ENCODE measurements at places on chromosomes 2 and 18.
A peak's percentile ranks its signal among the peaks of the same experiment; 100 is the strongest.

- no peak for DNase-seq
Observed at GRCh38 chr2:200338692-200339091, 32.2 kb downstream of the SPATS2L start.

GRCh38 chr2:69817729-69818501, 11.5 kb upstream of the GMCL1 start:
- no peak for DNase-seq

DNA sequence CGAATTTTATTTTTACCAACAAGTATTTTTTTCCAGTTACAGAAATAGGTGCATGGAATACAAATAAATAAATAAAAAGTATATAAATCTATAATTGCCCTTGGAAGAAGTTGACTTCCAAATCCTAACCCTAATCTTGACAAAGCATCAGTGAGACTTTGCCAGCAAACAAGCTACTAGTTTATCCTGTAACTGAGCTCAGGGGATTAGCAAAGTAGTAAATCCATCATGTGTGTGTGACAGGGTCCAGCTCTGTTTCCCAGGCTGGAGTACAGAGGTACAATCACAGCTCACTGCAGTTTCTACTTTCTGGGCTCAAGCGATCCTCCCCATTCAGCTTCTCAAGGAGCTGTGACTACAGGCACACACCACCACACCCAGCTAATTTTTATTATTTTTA, 948.0 kb upstream of the CNTNAP5 start:
- no peak for DNase-seq

- DNase-seq: no peak
Observed at GRCh38 chr2:156333274-156333950, 891 bp upstream of the NR4A2 start.

GRCh38 chr2:172842511-172843265, 107.0 kb downstream of the RAPGEF4 start:
- DNase-seq: no peak

DNA sequence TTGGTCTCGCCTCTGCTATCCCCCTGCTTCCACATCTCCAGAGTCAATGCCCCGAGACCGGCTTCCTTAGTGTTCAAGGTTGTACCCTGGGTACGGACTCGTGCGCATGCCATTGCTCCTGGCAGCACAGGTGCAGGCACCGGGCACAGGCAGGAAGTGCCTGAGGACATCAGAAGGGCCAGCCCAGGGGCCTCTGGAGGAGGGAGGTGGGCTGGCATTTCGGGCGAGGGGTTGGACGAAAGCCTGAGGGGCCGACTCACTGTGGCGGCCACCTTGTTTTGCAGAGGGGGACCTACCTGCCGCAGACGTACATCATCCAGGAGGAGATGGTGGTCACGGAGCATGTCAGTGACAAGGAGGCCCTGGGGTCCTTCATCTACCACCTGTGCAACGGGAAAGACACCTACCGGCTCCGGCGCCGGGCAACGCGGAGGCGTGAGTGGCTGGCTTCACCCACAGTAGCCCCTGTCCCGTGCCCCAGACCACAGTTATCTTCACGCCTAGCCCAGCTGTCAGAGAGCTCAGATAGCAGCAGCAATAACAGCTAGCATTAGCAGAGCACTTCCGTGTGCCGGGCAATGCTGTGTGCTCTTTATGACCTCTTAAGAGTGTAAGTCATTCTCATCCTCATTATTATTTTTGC, 12.5 kb downstream of the ITM2C start:
- no peak for DNase-seq

DNA sequence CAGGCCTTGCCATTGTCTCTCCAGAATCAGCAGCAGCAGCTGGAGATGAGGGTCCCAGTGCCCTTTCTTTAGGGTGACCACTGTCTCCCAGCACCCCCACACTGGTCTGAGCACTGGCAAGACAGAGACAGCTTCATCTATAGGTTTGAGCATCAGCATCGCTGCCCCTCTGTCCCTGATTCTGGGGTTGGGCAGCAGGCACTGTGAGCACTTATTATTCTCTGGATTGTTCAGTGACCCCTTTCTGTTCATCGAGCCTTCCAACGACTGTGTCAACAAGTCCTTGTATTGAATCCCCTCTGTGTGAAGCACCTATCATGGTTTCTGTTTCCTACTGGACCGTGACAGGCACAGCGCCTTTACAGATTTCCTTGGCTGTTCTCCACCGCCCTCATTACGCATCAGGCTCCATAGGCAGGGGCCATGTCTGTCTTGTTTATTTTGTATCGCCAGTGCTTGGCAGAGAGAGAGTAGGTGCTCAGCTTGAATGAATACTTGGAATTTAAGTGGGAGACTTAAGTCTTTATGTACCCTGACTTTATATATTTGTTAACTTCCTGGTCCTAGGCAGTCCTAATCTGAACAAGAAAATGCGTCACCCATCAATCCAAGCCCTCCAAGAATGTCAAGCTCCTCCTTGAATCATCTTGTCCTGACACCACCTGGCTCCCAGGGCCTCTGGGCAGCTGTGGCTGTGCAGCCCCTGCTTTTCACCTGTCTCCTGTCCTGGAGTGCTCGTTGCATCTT, 11.4 kb downstream of the MALL start:
- DNase-seq: no peak

GRCh38 chr2:85907671-85908157, 18.9 kb upstream of the ST3GAL5 start:
- DNase-seq: no peak

DNA sequence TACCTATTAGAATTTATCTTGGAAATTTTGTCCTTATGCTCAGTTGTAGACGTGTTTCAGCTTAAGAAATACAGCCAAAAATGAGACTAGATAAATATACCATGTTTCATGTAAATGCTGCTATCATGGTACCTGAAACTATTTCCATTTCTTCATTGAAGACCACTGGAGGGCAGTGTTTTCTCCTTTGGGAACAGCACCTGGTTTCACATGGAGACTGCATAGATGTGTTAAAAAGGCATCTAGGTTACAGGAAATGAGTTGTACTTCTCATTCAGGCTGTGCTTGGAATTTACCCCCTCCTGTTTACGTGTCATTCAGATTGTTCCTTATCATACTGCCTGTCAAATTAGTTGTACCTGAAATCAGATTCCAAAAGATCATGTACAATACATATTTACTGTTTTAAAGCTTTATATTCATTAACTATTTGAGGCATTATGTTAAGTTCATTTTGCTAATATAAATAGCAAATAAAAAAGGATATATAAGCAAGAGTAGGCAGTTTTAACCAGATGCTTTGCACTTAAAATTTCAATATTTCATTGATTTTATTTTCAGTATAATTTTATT, 57.3 kb upstream of the PSMD14 start:
- no peak for DNase-seq

DNA sequence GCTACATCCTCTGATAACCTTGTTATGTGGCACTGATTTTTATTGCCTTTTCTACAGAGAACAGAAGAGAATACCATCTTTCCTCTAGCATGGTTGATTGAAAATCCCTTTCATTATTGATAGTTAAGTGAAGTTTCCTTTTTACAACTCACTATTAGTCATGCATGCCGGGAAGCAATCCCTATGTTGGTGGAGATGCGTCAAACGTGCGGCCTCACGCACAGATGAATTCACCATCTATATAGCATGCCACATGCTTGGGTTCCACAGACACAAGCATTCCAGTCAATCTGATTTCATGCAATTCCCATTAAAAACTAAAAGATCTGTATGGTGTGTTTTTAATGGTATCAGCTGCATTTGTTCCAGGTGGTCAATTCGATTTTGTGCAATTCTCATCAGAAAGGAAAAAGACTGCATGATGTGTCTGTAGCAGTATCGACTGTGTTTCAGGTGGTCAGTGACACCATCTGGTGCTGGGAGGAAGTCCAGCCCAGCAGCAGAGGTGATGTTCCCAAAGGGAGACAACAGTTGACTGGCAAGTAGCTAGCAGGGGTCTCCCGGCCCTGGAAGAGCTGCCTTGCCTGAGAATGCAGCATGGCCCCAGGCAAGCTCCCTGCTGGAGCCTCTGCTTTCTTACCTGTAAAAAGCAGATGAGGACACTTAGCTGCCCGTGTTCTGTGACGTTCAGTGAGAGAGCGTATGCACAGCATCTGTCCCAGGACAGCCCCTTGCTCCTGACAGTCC, 151.3 kb upstream of the NCK2 start:
- no peak for DNase-seq

DNA sequence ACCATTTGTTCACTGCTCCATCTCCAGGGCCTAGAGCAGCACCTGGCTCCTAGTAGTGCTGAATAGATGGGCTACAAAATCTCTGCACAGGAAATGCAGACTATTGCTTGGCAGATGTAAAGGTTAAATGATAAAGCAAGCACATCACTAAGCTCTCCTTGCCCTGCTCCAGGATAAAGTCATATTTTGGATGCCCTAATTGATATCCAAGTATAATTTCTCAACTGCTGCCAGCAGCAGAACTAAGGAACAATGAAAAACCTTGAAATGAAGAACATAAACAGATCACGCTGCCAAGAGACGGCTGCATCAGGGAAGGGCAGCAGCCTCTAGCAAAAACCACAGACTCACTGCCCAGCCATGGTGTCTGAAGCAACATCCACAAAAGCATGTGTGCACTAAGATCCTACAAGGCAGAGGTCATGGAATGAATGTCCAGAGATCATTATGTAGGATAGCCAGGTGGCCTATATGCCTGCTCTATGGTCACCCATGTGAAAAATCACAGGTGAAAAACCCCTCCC, 134.7 kb downstream of the TMEM163 start:
- DNase-seq: no peak

DNA sequence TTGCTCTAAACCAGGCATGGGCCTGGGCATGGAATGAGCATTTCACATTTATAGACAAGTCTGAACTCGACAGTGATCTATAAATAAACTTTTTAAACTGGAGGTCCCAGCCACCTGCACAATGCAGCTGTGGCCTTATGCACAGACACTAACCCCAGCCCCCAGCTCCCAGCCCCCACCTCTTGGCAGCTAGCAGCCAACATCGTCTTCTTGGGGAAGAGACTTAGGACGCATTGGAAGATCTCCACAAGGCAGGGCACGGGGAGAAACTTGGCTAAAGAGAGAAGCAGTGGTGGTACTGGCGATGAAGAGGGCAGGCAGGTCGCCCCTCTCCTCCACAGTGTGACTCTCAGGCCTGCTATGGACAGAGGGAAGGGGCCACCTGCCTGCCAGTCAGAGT, 213.2 kb downstream of the ANAPC1 start:
- no peak for DNase-seq

DNA sequence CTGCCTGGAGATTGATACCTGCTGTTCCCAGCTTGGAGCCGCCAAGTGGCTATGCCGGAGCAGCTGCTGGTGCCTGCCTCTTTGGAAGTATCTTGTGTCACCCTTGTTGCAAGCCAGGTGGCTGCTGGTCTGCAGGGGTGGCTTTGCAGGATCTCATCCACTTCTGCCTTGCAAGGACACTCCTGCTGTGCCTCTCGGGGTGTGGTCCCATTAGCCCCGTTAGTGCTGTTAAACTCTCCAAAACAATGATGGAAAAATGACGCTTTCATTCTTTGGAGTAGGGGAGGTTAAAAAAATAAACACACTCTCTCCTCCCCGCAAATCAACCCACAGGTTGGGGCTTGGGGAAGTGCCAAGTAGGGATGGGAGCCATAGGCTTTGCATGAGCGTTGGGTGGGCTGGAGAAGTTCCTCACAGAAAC, 352.8 kb downstream of the RNF144A start:
- DNase-seq: no peak

- DNase-seq: no peak
Observed at GRCh38 chr2:167842047-167842446, 405.3 kb downstream of the STK39 start.

- DNase-seq: no peak
Observed at GRCh38 chr2:144114760-144115159, 405.2 kb downstream of the ZEB2 start.

GRCh38 chr2:191462370-191462769, 215.6 kb upstream of the NABP1 start:
- DNase-seq: no peak

GRCh38 chr2:233404222-233404621, 49.9 kb downstream of the DGKD start:
- DNase-seq: peak; percentile 45

- DNase-seq: no peak
Observed at GRCh38 chr2:156294945-156295580, 37.5 kb downstream of the NR4A2 start.

DNA sequence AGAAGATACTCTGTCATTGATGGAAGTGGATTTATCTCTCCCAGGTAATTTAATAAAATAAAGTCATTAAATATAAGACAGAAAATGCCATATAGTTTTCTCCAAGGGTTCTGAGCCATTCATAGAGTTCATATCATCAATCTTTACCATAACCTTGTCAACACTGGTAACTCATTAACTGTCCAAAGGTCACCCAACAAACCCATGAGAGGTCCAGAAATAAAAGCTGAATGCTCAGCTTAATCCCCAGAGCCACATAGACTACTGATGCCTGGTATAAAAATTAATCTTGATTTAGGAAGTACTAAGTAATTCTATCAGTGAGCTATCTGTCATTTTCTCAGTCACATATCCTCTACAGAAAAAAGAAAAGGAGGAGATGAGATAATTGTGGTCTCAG, 903.0 kb upstream of the DDX18 start:
- DNase-seq: no peak

DNA sequence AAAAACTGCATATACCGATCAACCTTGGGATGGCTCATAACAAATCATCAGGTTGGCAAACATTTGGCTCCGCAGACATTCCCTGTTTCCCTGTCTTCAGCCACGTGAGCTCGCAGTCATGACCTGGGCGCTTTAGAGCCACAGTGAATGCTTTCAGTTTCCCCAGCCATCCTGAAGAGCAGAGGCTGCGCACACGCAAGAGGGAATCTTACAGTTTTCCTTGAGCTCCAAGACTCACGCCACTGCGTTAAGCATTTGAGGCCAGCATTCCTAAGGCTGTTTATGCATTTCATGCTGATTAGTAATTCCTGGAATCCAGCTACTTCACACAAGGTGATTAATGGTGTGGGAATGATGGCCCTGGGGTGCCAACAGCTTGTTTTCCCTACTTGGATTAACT, 95.1 kb downstream of the MTCL1 start:
- no peak for DNase-seq

- DNase-seq: no peak
Observed at GRCh38 chr18:27627927-27628326, 442.8 kb upstream of the CHST9 start.

DNA sequence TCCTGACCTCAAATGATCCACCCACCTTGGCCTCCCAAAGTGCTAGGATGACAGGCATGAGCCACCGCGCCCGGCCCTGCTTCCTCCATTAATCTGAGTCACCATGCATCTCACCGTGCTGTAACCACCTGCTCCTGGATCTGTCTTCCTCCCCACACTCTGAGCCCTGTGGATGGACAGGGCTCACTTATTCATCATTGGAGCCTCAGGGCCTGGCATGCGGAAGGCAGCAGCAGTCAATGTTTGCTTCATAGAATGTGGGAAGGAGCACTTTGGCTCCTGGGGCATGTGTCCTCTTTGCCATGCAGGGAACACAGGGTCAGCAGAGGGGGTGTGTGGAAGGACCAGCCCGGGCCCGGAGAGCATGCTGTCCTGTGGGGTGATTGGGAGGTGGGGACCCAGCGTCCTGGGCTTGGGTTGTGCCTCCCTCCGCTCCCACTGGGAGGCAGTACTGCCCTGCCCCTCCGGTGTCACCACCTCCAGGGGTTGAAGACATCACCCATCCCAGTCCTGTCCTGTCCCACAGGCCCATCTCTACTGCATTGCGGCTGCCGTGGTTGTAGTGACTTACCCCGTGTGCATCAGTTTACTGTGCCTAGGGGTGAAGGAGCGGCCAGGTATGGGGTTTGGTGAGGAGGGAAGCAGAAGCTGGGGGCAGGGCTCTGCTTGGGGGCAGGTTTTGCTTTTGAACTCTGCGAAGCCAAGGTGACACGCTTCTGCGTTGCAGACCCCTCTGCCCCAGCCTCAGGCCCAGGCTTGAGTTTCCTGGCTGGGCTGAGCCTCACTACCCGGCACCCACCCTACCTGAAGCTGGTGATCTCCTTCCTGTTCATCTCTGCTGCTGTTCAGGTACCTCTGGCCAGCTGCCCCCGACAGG, 11.5 kb downstream of the MFSD2B start:
- DNase-seq: no peak
